Mesothelial cell of epicardium (in vitro differentiated cells): ENCODE measurements at places on chromosomes 16 and 17. TPM values are rescaled to one million over a fixed set of nuclear protein-coding genes. Genes with fewer than 3 reads are reported as not detected.

The EMP2 gene
- total RNA-seq, result 50.7 to 53.8 TPM (median 51.0 TPM) in 3 replicates

The CTRL gene
- 1.00 to 1.5 TPM (median 1.4 TPM) in 3 replicates for total RNA-seq

The KRT9 gene
- not detected in 3 replicates for total RNA-seq

The WNT3 gene
- total RNA-seq, result 64.2 to 66.4 TPM (median 65.7 TPM) in 3 replicates

The WFIKKN2 gene
- total RNA-seq, result 0.42 to 0.68 TPM (median 0.60 TPM) in 3 replicates

The PPP1R9B gene
- 56.4 to 58.6 TPM (median 56.6 TPM) in 3 replicates for total RNA-seq

The C16orf92 gene
- not detected in 3 replicates for total RNA-seq

The KRT33A gene
- not detected in 3 replicates for total RNA-seq

The TRPV2 gene
- 1.9 to 4.5 TPM (median 2.1 TPM) in 3 replicates for total RNA-seq

DNA sequence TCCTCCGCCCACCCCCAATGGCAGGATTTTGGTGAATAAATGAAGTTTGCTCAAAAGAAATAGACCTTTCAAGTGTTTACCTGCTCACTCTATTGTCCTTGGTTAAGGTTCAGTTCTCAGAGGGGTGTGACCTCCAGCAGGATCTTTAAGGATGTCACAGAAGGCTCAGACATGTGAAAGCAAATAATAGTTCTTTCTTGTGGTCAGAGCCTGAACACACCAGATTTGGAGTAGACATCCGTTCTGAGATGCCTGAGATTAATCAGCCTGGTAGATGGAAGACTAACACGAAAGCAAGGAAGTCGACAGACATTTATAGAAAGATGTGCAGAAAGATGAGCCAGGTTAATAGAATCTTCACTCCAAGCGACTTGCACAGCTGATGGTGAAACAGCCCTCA, 557.9 kb upstream of the CDH11 start:
- no peak for DNase-seq

DNA sequence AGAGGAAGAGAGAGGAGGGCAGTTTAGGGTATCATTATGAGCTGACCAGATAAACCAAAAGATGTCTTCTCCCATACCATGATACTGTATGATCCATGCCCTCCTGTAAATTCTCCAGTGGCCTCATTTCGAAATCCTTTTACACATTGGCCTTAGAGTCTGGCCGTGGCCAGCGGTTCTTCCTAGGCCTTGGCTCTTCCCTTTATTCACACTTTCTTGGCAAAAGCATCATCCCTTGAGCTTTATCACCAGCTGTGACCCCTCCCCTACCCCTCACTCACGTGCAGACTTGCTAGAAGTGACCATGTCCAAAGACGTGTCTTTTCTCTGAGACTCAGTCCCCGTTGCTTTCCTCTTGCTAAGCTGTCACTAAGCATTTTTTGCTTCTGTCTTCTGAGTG, 22.8 kb downstream of the KATNIP start:
- no peak for DNase-seq

GRCh38 chr16:89476379-89476778, 14.0 kb downstream of the ANKRD11 start:
- no peak for DNase-seq

GRCh38 chr17:49564638-49565037, 11.0 kb upstream of the NXPH3 start:
- no peak for DNase-seq

- no peak for DNase-seq
These were observed 25.5 kb downstream of the AXIN2 start for GRCh38 chr17:65535777-65536572.

DNA sequence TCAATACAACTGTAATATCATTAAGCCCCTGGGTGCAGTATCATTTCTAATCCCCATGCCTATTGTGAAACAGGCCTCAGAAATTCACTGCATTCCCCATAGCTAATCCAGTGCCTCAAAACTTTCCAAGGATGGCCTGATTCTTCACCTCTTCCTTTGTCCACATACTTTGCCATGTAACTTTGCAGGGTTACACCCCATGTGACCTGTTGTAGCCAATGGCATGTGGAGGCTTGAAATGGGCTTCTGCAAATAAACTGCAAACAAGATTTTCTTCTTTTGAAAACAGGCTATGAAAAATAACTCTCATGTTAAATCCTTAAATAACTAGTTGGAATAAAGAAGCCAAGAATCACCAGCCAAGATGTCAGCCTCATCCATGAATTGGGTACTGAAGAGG, 35.9 kb downstream of the ABCA10 start:
- DNase-seq, result no peak

- DNase-seq, result no peak
These were observed 9.0 kb upstream of the RHBDL3 start for GRCh38 chr17:32256701-32257019.

GRCh38 chr17:65254166-65254565, 117.0 kb downstream of the RGS9 start:
- DNase-seq, result no peak

DNA sequence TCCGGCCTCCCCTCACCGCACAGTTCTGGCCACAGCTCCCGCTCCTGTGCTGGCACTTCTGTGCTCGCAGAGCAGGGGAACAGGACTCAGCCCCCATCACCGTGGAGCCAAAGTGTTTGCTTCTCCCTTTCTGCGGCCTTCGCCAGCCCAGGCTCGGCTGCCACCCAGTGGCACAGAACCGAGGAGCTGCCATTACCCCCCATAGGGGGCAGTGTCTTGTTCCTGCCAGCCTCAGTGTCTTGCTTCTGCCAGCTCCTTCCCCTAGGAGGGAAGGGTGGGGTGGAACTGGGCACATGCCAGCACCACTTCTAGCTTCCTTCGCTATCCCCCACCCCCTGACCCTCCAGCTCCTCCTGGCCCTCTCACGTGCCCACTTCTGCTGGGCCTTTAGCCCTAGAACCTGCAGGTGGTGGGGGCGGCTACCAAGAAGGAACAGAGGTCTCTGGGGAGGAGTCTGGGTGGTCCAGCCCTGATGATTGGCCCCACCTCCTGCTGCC, 645 bp upstream of the ELMO3 start:
- no peak for DNase-seq

DNA sequence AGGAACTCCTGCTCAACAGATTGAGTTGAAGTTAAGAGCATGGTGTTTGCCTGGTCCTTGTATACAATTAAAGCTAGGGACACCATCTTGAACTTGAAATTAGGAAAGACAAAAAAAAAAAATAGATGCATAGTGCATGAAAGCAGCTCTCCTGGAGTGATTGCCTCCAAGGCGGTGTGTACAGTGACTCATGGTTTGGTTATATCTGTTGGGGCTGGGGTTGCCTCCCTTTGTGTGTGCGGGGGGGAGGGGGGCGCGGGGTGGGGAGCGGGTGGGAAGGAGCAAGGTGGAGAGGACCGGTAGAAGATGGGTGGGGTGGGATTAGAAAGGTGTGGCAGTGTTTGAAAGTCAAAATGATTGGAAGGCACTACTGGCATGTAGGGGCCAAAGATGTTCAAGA, 3.4 kb downstream of the TMED6 start:
- no peak for DNase-seq

DNA sequence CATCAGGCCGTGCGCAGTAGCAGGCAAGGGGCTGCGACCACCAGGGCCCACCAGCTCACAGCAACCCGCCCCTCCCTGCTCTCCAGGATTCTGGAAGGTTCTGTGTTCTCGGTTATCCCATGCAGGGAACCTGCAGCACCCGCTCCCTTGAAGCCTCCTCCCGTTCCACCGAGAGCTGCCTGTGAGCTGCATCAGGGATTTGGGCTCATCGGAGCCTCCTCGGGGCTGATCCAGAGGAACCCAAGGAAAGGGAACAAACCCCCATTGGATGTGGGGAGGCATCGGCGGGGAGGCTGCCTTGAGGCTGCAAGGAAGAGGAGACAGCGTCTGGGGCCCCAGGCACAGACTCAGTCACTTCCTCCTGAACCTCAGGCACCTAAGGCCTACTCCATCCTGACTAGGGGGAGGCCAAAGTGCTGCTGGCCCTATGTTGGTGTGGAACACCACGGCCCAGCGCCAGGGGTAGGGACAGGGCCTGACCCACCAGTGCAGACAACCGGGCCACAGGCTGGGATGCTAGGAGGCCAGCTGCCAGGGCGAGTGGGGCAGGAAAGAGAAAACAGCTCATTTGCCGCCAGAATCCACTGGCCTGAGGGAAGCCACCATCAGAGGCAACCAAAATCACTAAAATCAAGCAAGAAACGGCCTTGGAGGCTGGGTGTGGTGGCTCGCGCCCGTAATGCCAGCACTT, 14.4 kb upstream of the LGALS3BP start:
- no peak for DNase-seq

GRCh38 chr17:74779948-74780400, 3.8 kb upstream of the NAT9 start:
- DNase-seq, result no peak

DNA sequence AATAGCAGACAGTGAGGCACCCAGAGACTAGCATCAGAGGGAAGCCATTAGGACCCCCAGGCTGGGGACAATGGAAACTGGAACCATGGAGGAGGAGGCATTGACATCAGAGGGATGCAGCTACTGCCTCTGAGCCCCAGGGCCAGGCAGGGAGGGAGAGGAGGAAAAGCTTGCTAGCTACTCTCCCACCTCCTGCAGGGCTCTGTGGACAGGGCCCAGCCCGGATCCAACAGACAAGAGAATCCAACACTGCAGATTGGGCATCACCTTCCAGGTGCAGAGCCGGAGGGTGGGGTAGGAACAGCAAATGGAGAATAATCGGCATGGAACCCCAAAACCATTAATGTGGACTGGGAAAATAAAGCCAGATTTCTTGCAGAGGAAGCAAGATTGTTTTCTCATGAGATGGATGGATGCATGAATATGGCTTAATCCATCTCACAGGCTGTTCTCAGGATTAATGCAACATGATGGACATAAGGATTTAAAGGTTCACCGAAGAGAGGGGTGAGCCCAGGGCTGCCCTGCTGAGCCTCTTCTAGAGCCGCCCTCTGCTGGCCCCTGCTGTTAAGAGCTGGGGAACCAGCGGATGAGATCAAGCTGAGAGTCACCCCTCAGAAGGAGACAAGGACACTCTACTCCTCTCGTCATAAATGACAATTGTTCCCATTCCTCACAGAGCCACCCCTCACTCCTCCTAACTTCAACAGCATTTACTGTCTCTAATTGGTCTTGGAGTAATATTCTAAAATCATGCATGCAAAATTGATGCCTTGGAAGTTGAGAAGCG, 48.8 kb downstream of the DNAH3 start:
- DNase-seq, result no peak

- DNase-seq, result no peak
These were observed 9.8 kb downstream of the ASPSCR1 start for GRCh38 chr17:81987161-81987770.

DNA sequence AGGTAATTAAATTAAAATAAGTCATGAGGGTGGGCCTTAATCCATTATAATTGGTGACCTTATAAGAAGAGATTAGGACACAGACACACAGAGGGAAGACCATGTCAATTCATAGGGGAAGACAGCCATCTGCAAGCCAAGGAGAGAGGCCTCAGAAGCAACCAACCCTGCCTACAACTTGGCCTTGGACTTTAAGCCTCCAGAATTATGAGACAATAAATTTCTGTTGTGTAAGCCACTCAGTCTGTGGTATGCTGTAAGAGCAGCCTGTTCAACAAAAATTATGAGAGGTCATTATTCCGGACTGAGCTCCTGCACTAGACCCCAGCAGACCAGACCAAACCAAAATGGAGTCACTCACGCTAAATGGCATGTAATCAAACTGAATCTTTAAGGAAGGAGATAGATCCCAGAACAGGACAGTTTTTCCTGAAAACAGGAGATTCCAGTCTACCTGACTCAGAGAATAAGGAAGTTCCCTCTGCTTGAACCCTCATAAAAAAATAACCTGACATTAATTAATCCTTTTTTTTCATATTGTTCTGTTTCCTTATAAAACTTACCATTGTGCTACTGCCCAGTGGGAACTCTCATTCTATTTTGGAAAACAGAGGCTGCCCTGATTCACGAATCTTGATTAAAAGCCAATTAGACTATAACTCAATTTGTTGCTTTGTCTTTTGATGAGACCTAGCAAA, 74.3 kb downstream of the DNAH3 start:
- no peak for DNase-seq

- no peak for DNase-seq
These were observed 200.1 kb downstream of the KCNJ2 start for GRCh38 chr17:70369391-70369790.

- no peak for DNase-seq
These were observed 85.7 kb downstream of the NOG start for GRCh38 chr17:56679115-56679776.

DNA sequence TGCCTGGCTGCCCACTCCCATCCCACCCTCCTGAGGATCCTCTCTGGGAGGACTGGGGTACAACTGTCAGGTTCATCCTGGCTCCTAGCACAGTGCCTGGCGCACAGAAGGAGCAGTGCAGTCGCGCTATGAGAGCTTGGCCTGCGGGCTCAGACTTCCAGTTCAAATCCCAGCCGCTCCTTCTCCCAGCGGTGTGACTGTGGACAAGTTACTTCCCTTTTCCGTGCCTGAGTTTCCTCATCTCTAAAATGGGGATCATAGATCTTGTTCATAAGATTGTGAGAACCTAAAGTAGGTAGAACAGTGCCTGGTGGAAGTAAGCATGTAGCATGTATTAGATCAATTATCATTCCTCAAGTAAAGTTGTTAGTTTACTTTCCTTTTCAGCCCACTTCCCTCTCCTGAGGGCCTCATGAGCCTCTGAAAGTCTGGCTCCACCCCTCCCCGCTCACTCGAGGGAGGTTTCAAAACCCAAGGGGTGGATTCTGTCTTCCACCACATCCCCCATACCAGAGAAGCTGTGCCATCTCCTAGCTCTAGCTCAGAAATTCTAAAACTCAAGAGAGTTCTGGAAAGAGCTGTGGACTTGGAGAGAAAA, 19.9 kb upstream of the COL1A1 start:
- no peak for DNase-seq

DNA sequence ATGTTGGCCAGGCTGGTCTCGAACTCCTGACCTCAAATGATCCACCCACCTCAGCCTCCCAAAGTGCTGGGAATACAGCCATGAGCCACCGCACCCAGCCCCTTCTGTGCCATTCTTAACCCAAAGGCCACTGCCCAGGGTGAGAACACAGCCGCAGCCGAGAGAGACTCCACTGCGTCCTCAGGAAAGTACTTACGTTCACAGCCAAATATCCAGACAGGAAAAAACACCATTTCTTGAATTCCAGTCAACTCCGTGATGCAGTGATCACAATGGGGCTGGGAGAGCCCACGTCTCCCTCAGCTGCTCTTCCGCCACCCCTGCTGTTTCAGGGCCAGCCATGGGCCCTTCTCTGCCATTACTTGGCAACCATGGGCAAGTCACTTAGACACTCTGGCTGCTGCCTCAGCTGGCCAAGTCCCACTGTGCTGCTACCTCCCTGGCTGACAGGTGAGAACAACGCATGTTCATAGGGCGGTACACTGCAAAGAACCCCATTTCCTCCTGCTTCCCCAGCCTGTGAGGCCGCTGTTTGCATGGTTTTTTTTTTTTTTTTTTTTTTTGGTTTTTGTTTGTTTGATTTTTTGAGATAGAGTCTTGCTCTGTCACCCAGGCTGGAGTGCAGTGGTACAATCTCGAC, 4.3 kb downstream of the CDIP1 start:
- DNase-seq, result no peak

- no peak for DNase-seq
These were observed 23.7 kb downstream of the JUP start for GRCh38 chr17:41762841-41763240.

- DNase-seq, result no peak
These were observed 278.9 kb downstream of the SEC14L1 start for GRCh38 chr17:77419547-77420094.

GRCh38 chr17:82914375-82914774, 74.6 kb upstream of the ZNF750 start:
- DNase-seq, result no peak
